ENCODE measurements at places on chromosomes 16 and 17.

GRCh38 chr17:51869387-51869786 is 289.1 kb downstream of the CA10 start:
- DNase-seq, result no peak

DNA sequence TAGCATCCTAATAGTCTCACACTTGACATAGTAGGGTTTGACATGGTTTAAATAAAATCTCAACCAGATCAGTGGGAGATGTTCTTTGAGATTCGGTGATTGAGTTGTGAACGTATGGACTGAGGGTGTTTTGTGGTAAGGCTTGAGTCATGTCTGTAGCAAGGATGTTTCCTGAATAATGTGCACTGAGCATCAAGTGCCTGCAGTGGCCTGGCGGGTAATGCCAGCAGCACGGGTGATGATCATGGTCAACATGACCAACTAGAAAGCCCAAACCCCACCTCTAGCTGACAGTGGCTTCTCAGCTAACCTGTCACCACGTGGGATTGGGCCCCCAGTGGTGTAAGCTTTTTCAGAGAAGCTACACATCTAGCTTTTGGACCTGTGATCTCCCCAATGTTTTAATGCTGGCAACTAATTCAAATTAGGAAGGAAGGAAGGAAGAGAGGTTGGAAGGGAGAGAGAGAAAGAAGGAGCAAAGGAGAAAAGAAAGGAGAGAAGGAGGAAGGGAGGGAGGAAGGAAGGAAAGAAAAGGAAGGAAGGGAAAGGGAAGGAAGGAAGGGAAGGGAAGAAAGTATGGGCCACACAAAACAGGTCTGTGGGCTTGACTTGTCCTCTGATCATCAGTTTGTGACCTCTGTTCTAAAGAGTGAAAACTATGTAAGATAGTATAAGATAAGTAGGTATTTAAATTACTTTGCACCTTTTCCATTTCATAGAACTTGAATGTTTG is 55.4 kb downstream of the WWOX start:
- no peak for DNase-seq

DNA sequence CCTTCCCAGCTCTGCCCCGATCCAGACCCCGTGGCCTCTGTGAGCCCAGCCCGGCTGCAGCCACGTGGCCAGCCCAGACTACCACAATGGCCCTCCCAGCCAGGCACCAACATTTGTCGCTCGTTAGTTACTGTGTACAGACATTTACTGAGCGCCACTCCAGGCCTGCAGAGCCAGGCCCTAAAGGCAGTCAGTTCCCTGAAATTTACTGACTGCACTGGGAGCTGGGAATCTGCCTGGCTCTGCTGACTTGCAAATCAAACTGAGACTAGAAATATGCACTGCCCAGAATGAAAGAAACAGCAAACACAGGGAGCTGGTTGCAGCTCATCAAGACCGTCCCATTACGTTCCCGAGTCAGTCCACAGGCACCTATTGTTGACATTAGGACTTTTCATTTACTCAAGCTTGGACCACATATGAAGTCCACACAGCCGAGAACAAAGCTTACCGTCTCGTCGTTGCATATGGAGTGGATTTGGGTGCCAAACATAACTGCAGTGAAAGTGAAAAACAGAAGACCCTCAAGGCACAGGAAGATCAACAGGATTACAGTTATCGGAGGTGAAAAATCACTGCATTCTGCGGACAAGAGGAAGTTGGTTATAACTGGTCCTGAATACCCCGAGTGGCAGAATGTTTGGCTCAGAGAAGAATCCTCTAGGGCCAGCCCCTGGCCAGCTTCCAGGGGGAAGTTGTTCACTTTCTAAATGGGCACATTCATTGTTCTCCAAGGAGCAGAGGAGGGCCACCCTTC is 34.5 kb downstream of the ZDHHC7 start:
- no peak for DNase-seq

- DNase-seq, result no peak
Observed at GRCh38 chr17:15048381-15048780, 216.7 kb downstream of the PMP22 start.

DNA sequence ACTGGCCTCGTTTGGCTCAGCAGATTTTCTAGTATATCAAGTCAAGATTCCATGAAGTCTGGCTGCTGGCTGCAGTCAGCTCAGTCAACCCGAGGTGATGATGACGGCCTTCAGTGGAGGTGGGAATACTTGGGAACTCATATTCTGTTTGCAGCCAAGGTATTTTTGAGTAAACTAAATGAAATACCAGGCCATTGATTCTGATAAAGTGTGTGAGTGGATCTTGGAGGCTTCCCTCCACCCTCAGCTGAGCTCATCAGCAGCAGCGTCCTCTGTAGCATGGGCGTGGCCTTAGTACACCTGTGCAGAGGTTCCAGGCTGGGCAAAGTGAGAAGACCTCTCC is 22.0 kb upstream of the TACO1 start:
- DNase-seq, result no peak

GRCh38 chr17:58329810-58330537 is 1.4 kb upstream of the TSPOAP1 start:
- no peak for DNase-seq

DNA sequence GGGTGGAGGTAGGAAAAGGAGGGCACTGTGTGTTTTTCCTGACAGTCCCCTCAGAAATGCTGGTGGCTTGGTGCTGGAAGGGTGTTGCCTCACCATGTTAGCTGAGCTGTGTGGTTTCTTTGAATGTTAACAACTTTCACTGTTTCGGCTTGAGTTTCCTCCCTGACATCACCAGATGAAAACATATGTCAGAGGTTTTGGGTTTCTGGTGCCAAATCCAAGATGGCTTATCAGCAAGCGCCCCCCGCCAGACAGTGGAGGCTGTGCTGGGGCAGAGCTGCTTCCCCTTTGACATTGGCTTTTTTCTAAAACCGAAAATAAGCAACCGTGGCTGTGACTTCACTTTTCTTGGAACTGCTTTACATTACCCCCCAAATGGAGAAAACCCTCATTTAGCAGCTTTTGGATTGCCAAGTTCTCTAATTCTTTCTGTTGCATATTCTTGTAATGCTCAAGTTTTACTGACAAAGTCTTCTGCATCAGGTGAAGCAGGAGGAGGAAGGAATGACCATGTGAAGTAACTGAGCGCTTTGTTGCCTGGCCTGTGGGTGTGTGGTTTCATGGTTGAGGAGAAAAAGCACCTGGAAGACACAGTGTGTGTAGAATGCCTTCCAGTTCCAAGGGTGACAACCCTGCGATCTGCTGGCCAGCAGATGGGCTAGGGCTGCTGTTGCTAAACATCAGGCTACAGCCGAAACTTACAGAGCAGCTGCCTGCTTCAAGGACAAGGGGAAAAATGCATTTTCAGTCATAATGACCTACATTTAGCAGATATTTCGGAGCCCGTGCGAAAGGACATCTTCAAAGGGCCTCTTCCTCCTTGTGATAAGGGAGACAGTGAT is 9.7 kb downstream of the RMI2 start:
- peak; percentile 82 for DNase-seq

DNA sequence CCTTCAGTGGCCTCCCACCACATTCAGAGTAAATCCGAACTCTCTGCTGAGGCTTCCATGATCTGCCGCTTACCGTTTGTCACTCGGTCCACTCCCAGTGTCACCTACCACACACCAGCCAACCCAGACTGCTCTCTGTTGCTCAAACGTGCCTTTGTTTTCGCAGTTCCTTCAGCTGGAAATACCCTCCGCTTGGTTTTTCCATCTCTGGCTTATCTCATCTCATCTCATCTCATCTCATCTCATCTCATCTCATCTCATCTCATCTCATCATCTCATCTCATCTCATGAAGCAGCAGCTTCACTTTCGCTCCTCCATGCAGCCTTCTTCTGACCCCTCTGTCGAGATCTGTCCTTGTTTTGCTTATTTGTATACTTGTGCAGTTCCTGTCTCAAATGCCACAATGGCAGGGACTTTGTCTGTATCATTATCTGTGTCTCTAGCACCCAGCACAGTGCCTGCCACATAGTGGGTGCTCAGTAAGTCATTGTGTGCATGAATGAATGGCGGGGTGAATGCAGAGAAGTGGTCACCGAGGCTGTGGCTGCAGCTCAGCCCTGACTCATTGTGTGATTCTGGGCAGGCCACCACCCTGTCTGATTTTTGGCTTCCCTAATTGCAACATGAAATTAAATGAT is 3.8 kb upstream of the SNX20 start:
- DNase-seq, result no peak

DNA sequence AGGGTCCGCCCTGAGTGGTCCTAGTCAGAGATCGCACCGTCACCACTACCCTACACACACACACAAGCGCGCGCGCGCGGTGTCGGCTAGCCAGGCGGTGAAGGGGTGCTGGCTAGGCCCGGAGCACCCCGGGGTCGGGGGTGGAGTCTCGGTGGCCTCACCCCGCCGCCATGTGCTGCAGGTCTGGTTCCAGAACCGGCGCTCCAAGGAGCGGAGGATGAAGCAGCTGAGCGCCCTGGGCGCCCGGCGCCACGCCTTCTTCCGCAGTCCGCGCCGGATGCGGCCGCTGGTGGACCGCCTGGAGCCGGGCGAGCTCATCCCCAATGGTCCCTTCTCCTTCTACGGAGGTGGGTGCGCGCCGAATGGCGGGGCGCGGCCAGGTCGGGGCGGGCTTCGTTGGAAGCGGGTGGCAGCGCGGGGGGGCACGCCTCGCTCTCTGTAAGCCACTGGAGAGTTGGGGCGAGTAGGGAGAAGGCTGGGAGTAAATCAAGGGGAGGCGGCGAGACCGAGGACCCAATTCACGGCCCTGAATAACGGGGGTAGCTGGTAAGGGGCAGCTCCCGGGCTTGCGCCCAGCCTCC is 4.8 kb downstream of the LHX1 start:
- DNase-seq, result no peak

- peak; percentile 87 for DNase-seq
Observed at GRCh38 chr17:60827943-60828342, 150.3 kb downstream of the BCAS3 start.

GRCh38 chr17:62935523-62935922 is 30.5 kb upstream of the TANC2 start:
- no peak for DNase-seq

DNA sequence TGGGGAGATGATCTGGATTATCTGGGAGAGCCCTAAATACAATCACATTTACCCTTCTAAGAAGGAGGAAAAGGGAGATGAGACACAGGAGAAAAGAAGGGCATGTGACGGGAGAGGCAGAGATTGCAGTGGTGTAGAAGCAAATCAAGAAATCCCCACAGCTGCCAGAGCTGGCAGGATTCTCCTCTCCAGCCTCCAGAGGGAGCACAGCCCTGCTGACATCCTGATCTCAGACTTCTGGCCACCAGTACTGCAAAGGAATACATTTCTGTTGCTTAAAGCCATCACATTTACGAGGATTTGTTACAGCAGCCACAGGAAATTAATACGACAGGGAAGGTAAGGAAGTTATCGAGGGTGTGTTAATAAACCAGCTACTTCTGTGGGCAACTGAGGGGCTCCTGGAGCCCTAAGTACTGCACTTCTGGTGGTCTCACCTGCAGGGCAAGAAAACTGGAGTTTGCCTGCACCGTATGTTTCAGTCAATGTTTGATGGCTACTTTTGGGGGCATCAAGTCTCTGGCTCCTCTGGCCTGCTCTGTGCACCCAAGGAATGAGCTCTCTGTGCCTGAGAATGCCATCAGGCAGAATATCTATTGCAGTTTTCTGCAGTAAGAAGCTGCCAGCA is 22.9 kb upstream of the CDH13 start:
- peak; percentile 49 for DNase-seq

GRCh38 chr17:49664706-49665211 is 13.1 kb downstream of the SPOP start:
- no peak for DNase-seq

GRCh38 chr17:49465331-49465903 is 29.7 kb upstream of the NGFR start:
- no peak for DNase-seq

DNA sequence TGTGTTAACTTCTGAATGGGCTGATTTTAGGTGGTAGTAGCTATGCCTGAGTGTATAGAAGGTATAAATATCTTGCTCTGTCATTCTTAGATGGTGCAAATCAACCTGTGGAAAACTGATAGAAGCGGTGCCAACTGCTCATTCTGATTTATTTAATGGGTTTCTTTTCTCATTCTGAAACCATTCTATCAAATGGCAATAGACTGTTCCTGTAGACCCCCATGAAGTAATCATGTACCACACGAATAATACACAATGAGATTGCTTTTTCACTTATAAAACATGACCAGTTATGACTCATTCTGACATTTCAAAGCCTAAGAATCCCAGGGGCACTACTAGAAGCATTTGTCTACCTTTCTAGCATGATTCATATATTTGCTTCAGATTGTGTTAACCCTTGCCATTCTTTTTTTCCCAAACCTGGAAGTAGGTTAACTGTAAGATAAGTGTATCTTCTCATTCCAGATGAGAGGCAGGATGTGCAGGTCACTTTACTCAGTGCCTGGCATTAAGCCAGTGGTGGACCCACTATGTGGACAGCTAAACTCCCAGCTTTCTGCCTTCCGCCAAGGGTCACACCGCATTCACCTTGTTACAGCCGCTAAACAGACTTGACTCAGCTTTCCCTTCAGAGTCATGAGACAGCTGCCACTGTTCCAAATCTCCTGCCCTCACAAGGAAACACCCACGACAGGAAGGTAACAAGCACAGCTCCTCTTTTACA is 16.4 kb upstream of the SLC16A11 start:
- DNase-seq, result no peak

DNA sequence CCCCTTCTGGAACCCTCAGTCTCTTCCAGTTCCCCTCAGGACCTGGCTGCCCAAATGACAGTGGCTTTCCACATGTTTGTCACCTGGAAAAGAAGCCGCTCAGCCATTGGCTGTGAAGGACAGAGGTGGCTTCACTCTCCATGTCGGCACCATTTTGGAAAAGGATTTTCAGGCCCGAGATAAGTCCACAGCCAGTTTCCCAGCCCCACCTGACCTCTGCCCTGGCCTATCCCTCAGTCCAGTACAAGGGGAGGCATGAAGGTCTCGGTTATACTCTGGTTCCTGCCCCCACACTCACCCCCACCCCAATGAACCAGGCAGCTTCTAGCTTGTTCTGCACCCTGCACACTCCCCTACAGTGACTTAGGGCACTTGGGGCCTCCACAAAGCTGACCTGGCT is 15.2 kb downstream of the AOC3 start:
- no peak for DNase-seq

GRCh38 chr17:80927791-80928216 is 63.8 kb upstream of the CHMP6 start:
- DNase-seq, result no peak

- no peak for DNase-seq
Observed at GRCh38 chr17:17513626-17514025, 17.4 kb upstream of the RASD1 start.

GRCh38 chr16:86868070-86868469 is 289.7 kb downstream of the FOXL1 start:
- DNase-seq, result peak; percentile 25

GRCh38 chr17:57084361-57084801 is 665 bp upstream of the AKAP1 start:
- DNase-seq, result no peak

- no peak for DNase-seq
Observed at GRCh38 chr17:60522889-60523626, 3.0 kb downstream of the APPBP2 start.

- no peak for DNase-seq
Observed at GRCh38 chr16:27232061-27232900, 29.0 kb downstream of the KDM8 start.

DNA sequence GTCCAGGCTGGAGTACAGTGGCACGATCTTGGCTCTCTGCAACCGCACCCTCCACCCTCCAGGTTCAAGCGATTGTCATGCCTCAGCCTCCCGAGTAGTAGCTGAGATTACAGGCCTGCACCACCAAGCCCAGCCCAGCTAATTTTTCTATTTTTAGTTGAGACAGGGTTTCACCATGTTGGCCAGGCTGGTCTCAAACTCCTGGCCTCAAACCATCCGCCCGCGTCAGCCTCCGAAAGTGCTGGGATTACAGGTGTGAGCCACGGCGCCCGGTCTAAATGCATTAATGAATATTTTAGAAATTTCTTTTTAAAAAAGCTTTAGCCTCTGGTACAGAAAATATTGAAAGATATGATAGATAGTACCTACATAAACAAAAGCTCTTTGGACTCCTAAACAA is 95.0 kb downstream of the DNAH9 start:
- no peak for DNase-seq
